ELR (cell line): ENCODE measurements at places on chromosomes 4 and X.

DNA sequence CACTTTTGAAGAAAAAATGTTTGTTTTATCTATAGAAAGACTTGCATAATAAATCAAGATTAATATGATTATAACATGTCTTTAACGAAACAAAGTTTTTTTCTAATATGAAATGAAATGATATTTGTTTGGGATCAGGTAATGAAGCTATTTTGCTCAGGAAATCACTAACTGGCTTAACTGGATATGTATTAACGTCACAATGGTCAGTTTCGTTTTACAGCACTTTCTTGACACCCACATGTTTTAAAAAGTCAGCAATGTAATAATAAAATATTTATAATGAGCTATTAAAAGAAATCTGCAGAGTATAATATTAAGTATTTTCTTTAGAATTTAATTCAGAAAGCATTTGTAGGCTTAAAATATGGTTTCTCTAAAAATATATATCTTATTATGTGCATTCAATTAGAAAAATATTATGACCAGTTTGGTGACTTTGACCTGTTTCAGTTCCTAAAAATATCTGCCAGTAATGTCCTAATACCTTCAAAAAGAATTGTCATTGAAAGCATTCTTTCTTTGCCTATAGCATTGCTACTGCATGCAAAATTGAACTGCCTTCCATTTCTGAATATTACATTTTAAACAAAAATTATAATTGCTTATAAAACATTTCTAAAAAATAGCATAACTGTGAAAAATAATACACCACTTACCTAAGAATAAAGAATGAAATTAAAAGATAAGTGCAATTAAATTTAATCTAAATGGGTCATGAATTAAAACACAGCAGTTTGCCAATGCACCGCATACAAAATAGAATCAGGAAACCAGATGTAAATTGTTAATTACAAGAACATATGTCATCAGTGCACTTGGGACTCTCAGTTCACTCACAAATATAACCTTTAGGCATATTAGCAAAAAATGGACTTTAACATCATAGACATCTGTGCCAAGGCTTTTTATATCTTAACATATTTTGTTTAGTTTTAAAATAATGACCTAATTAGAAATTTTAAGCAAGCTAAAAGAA lies 31.6 kb downstream of the TIGD2 start:
- DNase-seq: no peak

- DNase-seq: no peak
Observed at GRCh38 chr4:87213421-87214075, 6.9 kb downstream of the KLHL8 start.

- DNase-seq: peak; percentile 71
Observed at GRCh38 chrX:153459986-153460385, 10.4 kb downstream of the HAUS7 start.

- no peak for DNase-seq
Observed at GRCh38 chr4:112146502-112146813, 1.2 kb downstream of the FAM241A start.

DNA sequence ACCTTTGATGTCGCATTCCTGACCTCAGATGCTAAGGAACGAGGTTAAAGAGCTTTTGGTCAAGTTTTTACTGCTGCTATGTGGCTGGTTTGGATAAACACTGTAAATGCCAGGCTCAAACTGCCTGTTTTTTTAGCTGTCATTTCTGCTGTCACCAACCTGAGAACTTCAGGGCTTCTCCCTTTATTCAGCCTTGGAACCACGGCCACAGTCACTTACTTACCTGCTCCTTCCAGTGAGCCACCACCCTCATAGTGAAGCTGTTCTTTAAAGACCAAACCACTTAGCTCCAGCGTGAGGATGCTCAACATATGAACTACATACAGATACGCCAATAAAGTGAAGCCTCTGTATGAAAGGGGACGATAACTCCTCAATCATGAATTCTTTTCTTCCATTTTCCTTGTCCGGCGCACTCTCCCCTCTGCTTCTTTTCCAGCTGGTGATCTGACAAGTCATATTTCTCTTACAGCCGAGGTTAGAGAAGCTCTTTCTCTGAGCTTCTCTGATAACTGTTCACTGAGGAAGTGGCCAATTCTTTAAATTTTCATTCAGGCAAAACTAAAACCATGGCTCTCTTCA lies 152.8 kb upstream of the ANK2 start:
- no peak for DNase-seq

GRCh38 chr4:185217408-185217975 lies 8.1 kb downstream of the SNX25 start:
- no peak for DNase-seq

DNA sequence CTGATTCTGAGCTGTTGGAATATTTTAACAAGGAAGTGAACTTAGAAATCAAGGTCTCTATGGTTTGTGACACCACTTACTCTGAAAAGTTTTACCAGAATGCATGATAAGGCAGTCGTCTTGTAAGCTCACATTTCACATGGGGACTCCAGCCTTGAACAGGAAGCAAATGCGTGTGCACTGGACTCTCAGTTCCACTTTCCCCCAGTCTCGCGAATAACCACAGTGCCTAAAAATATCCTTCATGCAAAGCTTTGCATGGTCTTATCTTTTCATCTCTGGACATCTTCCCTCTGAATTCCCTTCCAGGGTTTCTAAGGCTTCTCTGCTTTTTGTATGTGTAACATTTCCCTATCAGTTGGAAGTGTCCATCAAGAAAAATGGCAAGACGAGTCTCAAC lies 581.8 kb downstream of the NLGN4X start:
- no peak for DNase-seq

DNA sequence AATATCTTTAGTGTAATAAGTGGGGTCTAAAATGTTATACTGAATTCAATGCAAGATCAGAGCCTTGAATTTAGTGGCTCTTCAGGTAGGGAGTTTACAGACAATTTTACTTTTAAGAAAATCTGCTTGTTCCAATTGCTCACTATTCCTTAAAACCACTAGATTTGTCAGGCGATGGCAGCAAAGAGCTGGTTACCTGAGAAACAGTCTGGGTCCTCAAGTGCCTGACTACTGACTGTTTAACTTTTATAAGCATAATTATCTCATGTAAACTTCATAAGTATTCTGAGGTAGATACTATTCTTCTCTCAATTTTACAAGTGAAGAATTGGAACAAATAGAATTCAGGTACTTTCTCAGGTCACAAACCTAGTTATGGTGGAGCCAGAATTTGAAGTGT lies 84.3 kb downstream of the RRAGB start:
- no peak for DNase-seq

DNA sequence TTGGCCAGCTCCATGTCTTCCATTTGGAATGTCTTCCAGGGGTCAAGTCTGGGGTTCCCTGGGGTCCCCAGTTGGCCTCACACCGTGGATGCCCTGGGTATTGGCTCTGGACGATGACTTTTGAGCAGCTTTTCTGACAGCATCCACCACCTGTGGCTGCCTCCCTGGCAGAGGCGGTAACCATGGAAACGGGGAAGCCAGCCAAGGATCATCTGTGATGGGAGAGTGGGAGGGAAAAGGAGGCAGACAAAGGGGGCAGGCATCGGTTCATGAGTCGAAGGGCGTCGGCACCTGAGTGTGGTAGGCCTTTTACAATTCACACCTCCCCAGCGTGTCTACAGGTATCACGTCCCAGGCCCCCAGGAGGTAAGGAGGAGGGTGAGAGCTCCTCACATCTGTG lies 152.2 kb downstream of the ASMT start:
- no peak for DNase-seq

GRCh38 chrX:48509619-48510018 lies 827 bp downstream of the PORCN start:
- DNase-seq: no peak

GRCh38 chr4:56762484-56763250 lies 58.8 kb downstream of the SPINK2 start:
- no peak for DNase-seq

- no peak for DNase-seq
Observed at GRCh38 chrX:22424122-22424915, 151.6 kb downstream of the CBLL2 start.

DNA sequence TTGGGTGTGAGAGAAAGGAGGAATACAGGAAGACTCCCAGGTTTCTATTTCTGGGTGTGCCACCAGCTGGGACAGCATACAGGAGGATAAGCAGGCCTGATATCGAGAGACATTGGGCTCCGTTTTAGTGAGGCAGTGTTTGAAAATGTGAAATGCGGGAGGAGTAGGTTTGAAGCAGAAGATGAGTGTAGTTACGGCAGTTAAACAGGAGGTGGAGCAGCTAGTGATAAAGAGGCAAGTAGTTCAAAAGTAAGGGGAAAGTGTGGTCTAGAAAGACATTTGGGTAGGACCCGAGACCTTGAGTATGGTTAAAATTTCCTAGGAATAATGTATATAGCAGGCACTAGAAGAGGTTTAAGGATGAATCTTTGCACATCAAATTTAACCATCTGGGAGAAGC lies 42.4 kb downstream of the DCUN1D4 start:
- peak; percentile 43 for DNase-seq
